ENCODE measurements at places on chromosomes 1 and 21. TPM values are rescaled to one million over a fixed set of nuclear protein-coding genes. Genes with fewer than 3 reads are reported as not detected.

The LRRC71 gene
- not detected for total RNA-seq

The CFHR2 gene
- 35.6 TPM for total RNA-seq

The AQP10 gene
- total RNA-seq: 0.96 TPM

DNA sequence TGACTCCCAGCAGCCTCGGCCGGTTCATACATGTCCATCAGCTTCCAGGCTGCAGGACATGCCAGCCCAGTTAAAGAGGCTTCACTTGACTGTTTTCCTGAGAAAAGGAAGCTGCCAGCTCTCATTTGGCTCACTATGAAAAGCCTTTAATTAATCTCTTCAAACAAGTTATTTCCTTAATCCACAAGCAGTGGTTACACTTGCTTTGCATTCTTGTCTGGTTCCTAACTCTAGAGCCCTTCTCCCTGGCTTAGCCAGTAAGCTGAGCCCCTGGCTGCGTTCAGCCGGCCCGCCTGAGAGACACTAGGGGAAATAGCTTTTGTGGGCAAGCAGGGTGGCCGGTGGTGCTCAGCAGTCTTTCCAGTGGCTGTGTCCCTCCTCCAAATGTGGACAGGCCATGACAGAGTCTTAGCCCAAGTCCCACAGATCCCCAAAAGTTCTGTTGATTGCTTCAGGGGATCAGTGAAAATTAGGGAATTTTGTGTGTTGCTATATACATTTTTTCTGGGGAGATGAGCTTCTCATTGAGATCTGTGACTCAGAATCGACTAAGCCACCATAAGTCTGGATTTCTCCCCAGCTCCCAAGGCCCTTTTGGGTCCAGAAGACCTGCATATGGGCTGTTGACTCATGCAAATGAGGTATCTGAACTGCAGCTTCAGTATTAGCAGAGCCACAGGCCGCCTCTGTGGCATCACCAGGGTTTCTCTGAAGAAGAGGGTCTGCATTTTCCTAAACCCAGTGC is 10.1 kb downstream of the ATF3 start:
- DNase-seq: no peak

GRCh38 chr1:63155437-63155836 is 166.9 kb upstream of the FOXD3 start:
- DNase-seq: no peak

DNA sequence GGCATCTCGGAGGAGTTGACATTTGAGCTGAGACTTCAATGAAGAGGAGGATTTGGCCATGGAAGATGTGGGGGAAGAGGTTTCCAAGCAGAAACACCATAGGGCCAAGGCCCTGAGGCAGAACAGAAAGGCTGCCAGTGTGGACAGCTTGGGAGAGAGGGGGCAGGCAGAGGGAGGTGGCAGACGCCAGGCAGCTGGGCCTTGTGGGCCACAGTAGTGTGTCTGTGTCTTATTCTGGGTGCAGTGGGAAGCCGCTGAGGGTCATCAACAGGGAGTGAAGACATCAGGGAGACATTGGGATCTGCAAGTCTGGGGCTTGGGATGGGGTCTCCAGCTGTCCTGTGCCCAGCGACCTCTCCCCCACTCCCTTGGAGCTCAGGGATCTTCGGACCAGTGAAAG is 96.8 kb downstream of the LACTBL1 start:
- DNase-seq: no peak

- DNase-seq: peak; percentile 98
These were observed at the start of gene DDOST for GRCh38 chr1:20661207-20662109. TSS of gene DDOST (minus strand) at chr1:20661369. CDS start at chr1:20661350, 19 bp downstream.

GRCh38 chr1:6985549-6986276 is 200.5 kb downstream of the CAMTA1 start:
- no peak for DNase-seq

- DNase-seq: no peak
These were observed 315.2 kb upstream of the BRINP3 start for GRCh38 chr1:190792873-190793272.

GRCh38 chr21:35510294-35510693 is 461.2 kb upstream of the RUNX1 start:
- no peak for DNase-seq

- DNase-seq: no peak
These were observed 41.4 kb upstream of the CCDC190 start for GRCh38 chr1:162902416-162902815.

GRCh38 chr21:45727390-45727789 is 83.9 kb downstream of the PCBP3 start:
- DNase-seq: no peak

GRCh38 chr1:200139661-200140250 is 112.2 kb downstream of the NR5A2 start:
- peak; percentile 53 for DNase-seq

GRCh38 chr21:45296638-45297037 is 8.9 kb upstream of the POFUT2 start:
- no peak for DNase-seq

- peak; percentile 69 for DNase-seq
These were observed 7.3 kb upstream of the GNL2 start for GRCh38 chr1:37602750-37603694.

Data from hepatocyte (in vitro differentiated cells).